ENCODE measurements at places on chromosomes 3 and 15.

DNA sequence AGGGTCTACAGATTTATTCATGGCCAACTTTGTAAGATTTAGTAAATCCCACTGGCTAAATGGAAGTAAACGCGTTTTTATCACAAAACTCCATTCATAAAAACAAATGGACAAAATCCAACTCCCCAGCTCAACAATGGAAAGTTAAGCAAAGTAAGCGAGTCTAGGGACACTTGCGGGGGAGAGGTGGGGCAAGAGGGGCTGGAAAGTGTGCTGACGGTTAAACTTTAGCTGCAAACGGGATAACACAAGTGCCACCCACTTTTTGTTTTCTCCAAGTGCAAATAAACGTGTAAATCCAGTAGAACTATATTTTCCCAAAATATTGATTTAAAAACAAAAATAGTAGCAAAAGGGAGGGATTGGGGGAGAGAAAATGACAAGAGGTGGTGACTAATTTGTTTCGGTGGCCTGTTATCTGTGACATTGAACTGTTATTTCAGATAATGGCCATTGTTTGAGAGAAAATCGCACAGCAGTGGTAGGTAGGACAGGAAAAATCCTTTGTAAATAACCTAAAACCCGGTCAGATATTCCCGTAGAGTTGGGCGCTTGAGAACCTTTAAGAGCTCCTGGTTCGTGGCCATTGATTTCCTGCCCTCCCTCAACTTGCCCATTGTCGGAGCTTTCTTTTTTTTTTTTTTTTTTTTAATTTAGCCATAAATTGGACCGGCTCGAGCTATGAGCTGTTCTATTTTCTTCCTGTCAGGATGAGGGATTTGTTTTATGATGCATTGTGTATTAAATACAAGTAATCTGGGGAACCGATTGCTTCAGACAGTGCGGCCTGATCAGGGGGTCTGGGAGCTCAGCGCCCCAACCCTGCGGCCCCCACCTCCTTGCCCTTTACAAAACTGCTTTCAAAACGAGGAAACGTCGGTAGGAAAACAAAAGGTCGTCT lies 514.8 kb downstream of the MECOM start:
- DNase-seq, result no peak

DNA sequence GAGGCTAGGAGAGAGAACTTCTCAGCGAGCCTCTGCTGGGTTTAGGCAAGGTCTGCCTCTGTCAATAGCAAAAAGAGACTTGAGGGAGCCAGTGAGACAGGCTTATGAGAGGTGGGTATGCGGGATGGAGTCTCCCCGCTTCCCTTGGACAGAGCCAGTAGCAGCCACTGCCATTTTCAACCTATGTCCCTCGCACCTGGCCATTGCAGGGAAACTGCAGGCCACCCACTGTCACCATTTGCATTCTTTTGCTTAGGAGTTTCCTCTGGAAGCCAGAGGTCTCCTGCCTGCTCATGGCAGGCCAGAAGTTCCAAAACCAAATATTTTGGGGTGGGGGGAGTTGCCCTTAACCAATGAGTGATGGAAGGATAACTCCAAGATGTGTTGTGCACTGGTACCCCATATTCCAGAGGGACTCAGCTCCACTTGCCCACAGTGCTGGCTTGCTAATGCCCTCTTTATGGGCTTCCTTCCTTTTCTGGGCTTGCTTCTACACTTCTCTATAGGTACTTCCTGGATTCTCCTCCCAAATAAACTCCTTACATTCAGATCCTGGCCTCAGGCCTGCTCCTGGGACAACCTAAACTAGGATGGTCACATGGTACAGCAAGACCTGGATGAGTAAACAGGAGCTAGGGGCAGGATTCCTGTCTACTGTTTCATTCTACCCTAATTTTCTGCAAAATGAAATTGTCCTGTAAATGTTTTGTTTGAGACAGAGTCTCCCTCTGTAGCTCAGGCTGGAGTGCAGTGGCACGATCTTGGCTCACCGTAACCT lies 108.9 kb upstream of the PROK2 start:
- DNase-seq, result no peak

DNA sequence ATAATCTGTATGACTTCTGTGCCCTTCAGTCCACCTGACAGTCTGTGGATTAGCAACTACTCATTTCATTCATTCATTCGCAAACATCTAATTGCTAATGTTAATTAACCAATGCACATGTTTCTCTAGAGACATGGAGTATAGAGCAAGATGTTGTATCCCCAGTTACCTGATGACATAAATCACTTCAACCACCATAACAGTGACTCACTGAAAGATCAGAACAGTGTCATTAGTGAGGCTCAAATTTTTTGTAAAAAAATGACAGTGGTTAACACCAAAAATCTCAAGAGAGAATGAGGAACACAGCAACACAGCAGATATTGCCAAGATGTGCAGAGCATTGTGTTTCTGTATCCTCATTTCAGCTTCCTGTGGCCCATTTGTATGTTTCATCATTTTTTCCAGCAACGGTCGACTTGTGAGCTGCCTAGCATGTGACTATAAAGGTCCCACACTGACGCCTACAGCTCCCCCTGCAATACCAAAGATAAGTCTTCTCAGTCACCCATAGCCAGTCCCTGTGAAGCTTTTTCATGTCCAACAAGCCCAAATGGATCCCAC lies 3.7 kb upstream of the PLD1 start:
- peak; percentile 46 for DNase-seq

DNA sequence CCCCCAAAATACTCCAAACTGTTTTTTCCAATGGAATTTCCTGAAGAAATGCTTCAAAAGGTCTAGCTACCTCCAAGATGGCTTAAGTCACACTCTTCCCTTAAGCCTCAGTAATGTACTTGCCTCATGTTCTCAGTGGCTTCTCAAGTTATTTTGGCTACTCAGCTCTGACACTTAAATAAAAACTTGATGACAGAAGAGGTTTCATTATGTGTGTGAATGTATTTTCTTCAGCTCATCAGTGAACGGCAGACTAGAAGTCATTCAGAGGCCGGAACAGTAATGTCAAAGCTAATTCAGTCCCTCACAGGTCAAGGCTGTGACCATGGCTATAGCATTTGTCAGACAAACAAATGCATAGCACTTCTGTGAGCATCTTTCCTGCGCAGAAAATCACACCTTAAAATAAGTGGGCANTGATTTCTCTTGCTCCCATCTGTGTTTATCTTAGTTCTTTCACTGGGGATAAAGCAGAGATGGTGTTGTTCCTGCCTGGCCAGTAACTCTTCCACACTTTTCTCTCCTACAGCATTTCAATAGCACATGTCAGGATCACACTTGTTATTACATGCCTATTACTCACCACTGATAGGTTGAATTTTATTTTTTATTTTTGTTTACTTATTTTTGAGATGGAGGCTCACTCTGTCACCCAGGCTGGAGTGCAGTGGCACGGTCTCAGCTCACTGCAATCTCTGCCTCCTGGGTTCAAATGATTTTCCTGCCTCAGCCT lies 68.5 kb upstream of the PLCL2 start:
- DNase-seq, result peak; percentile 63

DNA sequence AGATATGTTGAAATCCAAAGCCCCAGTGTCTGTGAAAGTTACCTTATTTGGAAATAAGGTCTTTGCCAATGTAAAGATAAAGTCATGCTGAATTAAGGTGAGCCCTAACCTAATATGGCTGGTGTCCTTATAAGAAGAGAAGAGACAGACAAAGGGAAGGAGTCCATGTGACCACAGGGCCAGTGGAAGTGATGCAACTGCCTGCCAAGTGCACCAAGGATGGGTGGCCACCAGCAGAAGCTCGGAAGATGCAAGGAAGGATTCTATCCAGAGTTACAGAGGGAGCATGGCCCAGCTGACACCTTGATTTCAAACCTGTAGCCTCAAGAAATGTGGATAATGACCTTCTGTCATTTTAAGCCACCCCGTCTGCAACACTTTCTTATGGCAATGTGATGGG lies 35.3 kb upstream of the PGPEP1L start:
- no peak for DNase-seq

DNA sequence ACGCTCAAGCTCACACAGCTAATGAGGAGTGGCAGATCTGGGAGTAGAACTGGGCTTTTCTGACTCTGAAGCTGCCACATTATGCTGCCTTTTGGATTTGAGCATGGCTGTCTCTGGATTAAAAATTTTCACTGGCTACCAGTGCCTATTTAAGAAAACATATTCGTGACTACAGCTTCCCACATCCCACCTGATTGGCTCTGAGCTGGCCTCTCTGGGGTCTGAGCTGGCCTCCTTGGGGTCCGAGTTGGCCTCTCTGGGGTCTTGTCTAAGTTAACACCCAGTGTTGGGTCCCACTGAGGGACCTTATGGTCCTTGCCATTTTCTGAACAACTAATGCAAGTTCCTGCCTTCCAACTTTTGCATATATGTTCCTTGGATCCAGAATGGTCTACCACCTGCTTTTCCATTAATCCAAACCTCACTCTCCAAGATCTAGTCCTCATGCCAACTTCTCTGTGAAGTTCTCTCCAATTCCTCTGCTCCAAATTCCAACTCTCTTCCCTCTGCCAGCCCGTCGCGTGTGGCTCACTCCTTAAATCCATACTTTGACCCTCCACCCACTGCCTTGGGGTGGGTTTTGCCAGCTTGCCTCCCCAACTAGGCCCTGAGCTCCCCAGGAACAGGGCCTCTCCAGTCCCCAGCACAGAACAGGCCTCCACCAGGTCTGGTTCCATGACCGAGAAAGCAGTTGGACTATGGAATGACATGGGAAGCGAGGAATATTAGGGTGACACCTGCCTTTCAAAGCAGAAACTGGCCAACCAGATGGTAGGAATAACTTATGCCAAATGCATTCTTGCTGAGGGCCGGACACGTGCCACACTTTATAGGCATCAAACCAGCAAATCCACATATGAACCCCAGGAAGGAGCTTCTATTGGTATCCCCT lies 42.5 kb downstream of the ATP2B2 start:
- DNase-seq, result no peak
